Calu3 (cell line): ENCODE measurements at places on chromosomes 12 and 14.
A peak's percentile ranks its signal among the peaks of the same experiment; 100 is the strongest.

GRCh38 chr12:68939505-68939904 lies 6.5 kb upstream of the CPM start:
- no peak for DNase-seq

GRCh38 chr12:108327621-108328344 lies 11.3 kb downstream of the CMKLR1 start:
- no peak for DNase-seq

GRCh38 chr14:101177301-101177971 lies 273.9 kb upstream of the RTL1 start:
- DNase-seq, result no peak

DNA sequence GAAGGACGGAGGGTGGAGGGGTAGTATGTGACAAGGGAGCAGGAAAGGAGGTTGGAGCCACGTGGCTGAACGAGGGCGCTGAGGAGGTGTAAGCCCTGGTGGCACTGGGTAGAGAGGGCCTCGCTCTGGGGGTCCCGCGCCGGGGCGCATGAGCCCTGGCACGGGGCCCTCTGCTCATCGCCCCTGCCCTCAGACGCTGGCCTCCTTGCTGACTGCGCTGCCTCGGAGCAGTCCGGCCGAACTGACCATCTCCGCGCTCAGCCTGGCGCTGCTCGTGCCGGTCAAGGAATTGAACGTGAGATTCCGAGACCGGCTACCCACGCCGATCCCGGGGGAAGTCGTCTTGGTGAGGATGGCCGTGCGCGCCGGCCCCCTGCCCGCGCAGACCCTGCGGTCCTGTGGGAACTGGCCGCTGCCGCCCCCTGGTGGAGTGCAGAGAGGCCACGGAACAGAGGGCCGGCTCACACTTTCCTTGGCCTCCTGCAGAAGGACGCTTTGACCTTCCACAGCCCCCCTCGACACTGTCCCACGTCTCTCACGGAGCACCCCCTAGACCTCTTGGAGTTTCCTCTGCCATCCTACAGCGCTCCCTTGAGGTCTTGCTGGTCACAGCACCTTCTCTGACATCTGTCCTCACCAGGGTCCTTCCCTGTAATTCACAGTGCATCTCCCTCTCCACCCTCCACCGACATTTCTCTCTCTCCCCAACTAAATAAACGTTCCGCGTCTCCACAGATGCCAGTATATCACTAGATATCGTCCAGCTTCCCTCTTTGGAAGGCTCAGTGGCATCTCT lies 10.5 kb downstream of the ARHGEF25 start:
- DNase-seq, result peak; percentile 76

GRCh38 chr14:60596139-60596538 lies 53.1 kb downstream of the SIX1 start:
- no peak for DNase-seq
